ENCODE measurements at places on chromosomes 4 and X.
A peak's percentile ranks its signal among the peaks of the same experiment; 100 is the strongest.

DNA sequence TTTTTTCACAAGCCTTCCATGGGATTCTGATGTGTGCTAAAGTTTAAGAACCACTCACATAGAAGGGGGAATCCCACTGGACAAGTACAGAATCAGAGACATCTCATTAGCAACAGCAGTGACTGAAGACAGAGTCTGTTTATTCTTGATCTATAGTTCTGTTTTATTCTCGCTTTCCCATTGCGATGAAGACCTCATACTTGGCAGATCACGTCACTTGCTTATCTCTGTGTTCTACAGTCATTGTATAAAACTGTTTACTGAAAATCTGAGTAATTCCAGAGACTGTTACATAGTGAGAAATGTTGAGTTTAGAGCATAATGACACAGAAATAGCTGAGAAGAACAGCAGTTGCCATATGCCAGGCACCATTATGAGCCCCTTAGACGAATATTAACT is 185.5 kb downstream of the PTTG2 start:
- DNase-seq: no peak

GRCh38 chr4:6812766-6813165 is 30.2 kb downstream of the KIAA0232 start:
- no peak for DNase-seq

DNA sequence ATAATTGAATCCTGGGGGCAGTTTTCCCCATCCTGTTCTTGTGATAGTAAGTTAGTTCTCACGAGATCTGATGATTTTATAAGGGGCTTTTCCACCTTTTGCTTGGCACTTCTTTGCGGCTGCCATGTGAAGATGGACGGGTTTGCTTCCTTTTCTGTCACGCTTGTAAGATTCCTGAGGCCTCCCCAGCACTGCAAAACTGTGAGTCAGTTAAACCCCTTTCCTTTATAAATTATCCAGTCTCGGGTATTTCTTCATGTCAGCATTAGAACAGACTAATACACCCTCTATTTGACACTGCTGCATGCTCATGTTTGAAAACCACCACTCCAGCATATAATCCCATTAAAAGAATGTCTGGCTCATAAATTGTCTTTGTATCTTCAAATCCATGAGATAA is 264.4 kb upstream of the ITM2A start:
- DNase-seq: no peak

DNA sequence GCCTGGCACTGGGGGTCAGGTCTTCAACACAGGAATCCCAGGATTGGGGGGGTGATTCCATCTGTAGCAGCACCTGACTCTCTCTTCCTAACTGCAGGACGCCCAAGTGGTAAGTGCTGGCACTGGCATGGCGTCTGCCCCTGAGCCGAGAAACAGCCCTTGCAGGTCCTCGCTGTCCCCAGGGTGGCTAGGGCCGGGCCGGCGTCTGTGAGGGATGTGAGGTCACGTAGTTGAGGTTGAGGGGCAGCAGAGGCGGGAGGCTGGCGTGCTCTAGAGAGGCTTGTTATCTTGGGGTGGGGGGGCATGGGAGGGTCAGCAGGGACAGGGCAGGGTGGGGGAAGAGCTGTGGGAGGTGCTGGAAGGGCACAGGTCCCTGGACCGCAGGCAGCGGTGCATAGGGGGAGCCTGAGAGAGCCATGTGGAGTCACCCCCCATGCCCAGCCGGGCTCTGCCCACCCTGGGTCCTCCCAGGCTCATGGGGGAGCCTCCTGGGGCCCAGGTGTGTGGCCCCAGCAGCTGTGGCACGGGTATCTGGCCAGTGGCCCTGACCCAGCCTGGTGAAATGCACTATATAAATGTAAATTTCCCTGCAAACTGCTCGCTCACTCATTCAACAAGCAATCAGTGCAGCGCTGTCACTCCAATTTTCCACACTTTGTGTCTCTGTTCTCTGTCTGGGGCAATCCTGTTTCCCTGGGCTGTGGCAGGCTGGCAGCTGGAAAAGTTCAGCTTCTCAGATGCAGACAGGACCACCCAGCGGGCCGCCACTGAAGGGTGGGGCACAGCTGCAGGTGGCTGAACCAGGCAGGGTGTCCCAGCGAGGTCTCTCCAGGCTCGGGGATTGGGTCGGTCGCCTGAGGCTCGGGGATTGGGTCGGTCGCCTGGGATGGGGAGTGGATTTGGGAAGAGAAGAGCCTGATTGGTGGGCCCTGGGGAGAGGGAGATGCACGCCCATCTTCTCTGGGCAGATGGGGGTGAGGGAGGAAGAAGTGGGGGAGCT is 102.2 kb upstream of the NKX1-1 start:
- no peak for DNase-seq

DNA sequence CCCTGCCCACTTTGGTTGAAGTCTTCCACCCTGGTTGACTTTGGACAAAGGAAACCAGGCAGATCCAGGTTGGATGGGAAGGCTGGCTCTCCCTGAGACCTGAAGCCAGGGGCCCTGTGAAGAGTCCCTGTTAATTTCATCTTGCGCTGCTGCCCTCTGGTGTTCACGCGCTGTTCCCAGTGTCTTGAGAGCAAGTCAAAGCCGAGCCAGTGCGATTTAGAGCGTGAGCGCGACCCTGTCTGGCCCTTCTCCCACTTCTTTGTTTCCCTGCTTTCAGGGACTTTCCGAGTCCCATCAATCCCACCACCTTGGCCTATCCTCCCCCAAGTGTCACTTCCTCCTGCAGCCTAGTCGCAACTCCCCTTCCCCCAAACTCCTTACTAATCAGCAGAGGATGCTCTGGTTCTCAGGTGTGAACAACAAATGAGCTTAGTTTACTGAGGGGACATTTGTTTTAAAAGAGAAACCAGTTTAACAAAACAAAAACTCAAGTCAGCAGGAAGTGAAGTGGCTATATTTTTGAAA is 25.8 kb upstream of the CHRNA9 start:
- peak; percentile 86 for DNase-seq

GRCh38 chrX:106612393-106612763 is 600 bp downstream of the RADX start:
- DNase-seq: no peak

DNA sequence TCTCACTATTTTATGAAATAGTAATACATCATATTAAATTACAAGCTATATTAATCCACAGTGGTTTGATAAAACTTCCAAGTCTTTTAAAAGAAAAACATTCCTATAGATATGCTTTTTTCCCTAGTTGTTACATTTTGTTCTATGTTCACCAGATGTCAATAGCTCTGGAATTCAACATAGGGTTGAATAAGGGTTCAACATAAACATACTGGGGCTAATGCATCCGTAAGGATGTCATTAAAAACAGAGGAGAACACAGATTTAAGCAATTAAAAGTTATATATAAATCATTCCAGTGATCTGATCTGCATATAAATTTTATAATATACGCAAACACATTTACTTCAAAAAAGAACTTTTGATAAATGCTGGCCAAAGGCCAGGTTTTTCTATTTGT is 32.5 kb downstream of the SULT1B1 start:
- no peak for DNase-seq

DNA sequence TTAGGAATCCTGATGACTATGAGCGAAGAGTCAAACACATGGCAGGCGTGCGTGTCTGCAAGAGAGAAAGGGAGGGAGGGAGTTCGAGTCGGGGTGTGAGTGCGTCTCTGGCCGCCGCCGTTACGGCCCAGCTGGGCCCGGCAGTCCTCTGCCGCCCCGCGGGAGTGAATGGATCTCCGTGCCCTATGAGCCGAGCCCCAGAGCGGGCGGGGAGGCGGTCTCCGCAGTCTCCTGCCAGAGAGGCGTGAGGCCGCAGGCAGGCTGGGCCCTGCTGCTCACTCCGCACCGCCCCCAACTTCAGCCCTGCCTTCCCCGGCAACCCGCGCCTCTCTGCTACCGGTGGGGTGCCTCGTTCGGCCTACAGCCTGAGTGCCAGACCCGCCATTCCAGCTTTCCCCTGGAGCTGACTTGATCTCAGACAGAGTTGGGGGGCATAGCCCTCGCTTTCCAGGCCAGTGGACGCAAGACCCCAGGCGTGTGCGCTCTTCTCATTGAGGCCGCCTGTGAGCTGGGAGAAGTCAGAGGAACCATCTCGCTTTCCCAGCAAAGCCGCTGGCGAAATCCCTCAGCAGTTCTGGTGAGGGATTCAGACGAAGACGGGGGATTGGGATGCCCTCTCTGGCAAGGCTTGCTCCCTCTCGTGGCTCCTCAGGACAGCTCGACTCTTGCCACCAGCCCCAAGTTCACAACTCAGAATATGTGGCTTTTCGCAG is 1.4 kb downstream of the SLC16A2 start:
- no peak for DNase-seq

All from stimulated activated CD4-positive, alpha-beta T cell treated with anti-CD3 and anti-CD28 coated beads, Interleukin-1b, Interleukin-23, amount 100 ng/mL, for 1 hour (primary cell).